ENCODE measurements at places on chromosomes 1 and 21. TPM values are rescaled to one million over a fixed set of nuclear protein-coding genes. Genes with fewer than 3 reads are reported as not detected.

GNAT2 gene
- not detected for total RNA-seq

NUP210L gene
- 0.05 TPM for total RNA-seq

LRRC7 gene
- 0.96 TPM for total RNA-seq

DNAI4 gene
- total RNA-seq, result 4.5 TPM

LCE2C gene
- not detected for total RNA-seq

DNA sequence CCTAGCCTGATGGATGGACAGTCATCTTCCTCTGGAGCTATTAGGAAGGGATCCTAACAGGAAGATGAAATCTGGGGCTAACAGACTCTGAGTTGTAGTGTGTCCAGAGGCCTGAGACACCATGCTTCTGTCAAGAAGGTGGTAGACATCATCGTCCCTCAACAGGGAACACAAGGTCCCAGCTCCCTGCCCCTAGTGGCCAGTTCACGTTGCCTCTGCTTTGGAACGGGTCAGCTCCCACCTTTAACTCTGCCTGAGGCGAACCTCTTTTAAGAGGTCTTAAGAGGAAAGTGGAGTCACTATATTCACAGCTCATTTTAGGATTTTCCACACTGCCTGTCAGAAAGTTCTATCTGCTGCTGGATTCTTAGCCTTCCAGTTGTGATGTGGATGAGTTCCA is 28.3 kb downstream of the LRRC71 start:
- DNase-seq, result no peak

DNA sequence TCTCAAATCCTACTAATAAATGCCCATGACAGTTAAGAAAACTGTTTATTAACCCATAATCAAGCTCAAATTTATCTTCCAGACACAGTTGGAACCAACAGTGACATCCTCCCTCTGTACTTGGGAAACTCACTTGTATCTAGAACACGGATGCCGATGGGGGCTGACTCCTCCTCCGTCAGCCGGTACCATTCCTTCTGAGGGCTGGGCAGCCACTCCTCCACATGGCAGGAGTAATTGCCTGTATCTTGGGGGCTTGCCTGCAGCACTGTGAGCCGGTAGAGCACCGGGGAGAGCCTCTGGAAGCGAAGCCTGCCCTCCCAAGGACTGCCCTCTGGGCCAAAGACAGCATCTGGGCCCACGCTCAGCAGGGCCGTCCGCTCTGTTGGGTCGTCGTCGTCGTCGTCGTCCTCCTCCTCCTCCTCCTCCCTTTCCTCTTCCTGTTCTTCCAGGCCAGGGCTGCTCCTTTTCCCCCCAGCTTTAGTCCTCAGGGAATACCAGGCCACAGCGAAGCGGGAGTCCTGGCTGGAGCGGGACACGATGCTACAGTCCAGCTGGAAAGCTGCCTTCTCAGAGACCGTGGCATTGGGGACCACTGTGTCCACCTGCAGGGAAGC is 8.5 kb upstream of the CD58 start:
- DNase-seq, result no peak

DNA sequence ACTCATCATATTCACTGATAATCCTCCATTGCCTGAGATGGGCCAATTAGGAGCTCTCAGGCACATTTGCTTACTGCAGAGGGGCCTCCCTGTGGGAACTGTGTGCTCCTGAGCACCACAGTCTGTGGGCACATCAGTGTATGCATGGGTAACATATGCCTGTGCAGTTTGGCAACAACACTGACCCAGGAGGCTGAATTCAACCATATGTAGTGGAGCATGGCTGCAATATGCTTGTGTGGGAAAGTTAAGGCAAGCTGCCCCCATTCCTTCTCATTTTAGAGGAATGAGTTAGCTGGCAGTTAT is 11.8 kb upstream of the FMOD start:
- DNase-seq, result no peak

DNA sequence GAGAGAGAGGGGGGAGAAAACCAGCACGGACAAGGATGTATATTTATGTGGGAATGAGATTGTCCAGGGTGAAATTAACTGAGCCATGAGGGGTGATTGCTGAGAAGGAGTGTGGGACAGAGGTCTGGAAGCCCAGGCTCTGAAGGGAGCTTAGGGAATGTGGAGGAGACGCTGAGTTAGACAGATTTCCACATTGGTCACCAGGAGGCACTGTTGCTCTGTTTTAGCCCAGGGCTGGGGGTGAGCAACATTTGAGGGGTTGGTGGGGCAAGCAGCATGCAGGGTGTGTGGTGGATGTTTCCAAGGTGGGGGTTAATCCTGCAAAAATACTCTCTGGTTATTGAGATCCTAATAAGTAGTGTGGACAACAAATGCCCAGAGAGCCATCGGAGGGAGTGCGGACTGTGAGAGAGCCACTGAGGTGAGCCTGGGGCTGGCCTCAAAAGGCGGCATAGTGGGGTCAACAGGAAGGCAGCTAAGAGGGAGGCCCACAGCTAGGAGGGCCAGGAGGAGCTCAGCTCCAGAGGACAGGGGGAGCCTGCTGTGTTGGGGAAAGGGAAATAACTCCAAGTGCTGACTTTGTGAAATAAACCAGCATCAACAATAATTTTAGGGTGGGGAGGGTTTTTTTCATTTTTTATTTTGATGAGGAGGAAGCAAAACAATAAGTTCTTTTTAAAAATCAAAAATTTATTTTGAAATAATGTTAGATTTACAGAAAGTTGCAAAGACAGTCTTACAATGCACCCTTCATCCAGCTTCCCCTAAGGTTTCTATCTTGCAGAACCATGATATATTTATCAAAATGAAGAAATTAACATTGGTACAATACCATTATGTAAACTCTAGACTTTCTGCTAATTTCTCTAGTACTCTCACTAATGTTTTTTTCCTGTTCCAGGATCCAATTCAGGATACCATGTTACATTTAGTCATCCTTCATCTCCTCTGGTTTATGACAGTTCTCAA is 82.8 kb upstream of the CD34 start:
- DNase-seq, result no peak

DNA sequence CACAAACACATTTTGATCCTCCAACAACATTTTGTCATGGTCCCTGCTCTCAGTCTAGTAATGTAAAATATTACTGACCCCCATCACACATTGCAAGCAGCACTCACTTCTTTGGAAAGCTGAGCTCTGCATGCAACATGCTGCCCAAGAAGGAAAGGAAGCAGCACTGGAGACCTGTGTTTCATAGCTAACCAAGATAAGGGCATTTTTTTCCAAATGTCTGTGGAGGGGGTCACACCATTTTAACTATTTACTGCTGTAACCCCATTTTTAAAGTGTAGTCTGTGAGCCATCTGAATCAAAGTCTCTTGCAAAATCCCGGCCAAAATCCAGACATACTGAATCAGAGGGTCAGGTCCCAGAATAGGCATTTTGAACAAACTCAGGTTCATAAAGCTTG is 4.5 kb upstream of the RASSF5 start:
- no peak for DNase-seq

- DNase-seq, result no peak
These were observed 13.8 kb upstream of the EDEM3 start for GRCh38 chr1:184768467-184768866.

DNA sequence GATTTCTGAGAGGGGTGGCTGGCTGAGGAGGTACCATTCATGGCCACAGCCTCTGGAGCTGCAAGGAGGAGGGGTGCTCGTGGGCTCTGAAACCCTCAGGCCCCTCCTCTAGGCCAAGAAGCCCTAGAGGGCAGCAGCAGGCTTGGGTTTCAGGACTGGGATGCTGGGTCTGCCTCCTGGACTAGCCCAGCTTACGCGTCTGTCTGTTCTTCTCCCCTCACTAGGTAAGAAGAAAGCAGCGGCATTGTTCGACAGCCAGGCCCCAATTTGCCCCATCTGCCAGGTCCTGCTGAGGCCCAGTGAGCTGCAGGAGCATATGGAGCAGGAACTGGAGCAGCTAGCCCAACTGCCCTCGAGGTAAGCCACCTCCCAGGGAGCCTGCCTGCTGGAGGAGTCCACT is 60.3 kb downstream of the TMEM53 start:
- DNase-seq, result no peak

DNA sequence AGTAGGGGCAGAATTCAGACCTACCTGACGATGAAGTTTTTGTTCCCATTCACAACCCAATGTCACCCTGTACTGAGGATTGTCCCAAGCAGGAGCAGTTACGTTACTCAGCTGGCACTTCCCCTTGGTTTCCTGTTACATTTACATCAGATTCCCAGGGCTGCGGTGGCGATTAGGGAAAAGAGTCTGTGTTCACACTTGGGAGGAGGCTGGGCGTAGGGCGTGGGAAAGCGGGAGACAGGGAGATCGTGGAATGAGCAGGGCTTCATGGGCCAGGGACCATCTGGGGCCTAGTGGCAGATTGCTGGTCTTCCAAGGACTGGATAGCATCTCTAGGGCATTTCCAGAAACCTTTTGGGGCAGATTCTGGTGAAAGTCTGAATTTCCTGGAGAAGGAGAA is 39.0 kb downstream of the TBX19 start:
- no peak for DNase-seq

GRCh38 chr1:193418745-193419058 is 232.3 kb upstream of the B3GALT2 start:
- no peak for DNase-seq

GRCh38 chr1:48756683-48757316 is 19.9 kb downstream of the BEND5 start:
- DNase-seq, result no peak

GRCh38 chr1:159965263-159965662 is 11.2 kb upstream of the SLAMF9 start:
- DNase-seq, result no peak

- DNase-seq, result no peak
These were observed 68.8 kb downstream of the MAB21L3 start for GRCh38 chr1:116179964-116180363.

- DNase-seq, result no peak
These were observed 79.6 kb downstream of the PROX1 start for GRCh38 chr1:214067397-214067796.

DNA sequence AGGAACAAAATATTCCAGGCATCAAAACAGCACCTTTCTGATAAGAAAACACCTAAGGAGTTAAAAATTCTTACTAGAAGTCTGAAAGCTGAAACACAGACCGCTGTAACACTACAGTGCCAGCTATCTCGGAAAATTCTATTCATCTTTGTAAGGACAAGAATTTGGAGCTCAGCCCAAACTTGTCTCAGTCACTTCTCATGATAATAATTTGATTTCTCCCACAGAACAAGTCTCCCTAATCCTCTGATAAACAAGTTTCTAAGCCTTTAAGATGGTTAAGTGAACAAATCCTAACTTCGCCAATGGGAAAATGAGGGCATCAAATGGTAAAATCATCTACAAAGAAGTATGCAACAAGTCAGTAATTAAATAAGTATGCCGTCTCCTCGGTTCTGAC is 59.9 kb downstream of the SIPA1L2 start:
- DNase-seq, result no peak

DNA sequence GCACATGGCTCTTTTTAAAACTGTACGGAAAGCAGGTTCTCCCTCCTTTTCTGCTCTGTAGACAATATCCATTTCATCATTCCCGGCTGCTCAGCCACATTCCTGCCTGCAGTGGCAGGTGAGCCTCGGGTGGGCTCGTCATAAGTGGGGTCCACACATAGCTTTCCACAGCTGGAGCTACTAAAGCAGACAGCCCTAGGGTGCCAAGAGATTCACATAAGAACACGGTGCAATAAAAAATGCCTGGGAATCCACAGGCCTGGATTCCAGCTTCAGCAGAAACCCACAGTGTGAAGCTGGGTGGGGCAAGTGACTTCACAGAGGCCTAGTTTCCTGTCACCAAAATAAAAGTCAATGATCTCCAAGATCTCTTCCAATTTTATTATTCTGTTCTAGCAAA is 96.4 kb downstream of the MIS18A start:
- DNase-seq, result no peak

GRCh38 chr1:52900402-52900801 is 21.1 kb downstream of the ECHDC2 start:
- no peak for DNase-seq

Data from psoas muscle (tissue), 8 donors.